Keratinocyte (primary cell): ENCODE measurements at places on chromosomes 3 and 15.

DNA sequence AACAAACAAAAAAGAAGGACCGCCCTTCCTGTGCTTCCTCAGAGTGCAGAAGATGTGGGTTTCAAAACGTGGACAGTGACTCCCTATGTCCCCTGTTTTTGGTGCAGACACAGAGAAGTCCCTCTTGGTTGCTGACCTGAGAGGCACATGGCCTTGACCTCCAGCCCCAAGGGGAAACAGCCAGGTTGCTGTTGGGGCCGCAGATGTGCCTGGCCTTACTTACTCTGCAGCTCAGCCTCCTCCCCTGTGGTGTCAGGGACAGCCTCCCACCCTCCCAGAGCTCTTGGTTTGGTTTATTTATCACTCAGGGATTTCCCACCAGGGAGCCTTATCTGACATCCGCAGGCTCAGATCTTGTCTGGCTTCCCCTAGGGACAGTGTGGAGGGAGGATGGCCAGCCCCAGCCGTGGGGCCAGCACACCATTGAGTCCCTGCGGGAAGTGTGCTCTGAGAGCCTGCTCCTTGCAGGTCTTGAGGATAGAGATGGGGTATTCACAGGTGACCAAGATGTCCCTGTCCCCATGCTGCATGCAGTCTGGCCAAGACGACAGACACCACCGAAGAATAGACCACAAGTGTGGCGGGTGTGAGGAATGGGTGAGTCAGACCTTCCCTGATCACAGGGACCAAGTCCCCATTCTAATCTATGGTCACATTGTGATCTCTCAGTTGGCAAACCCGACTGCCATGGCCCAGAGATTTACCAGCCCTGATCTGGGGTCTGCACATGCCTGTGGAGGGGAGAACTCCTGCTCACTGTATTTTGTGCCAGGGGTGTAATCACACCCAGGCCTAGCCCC is 134.3 kb upstream of the ABHD17C start:
- no peak for DNase-seq

- peak; percentile 77 for DNase-seq
Observed at GRCh38 chr3:66998113-66998903, at the start of gene KBTBD8. TSS of gene KBTBD8 (plus strand) at chr3:66998307. CDS start at chr3:66998356, 49 bp downstream.

GRCh38 chr3:100517276-100517675 is 24.9 kb downstream of the TMEM45A start:
- no peak for DNase-seq

- DNase-seq, result no peak
Observed at GRCh38 chr15:25052191-25052999, 97.6 kb downstream of the SNRPN start.
